ENCODE measurements at places on chromosomes 6 and 20.

- DNase-seq = peak; percentile 69
Measured at GRCh38 chr20:9359561-9360308, 154.7 kb upstream of the LAMP5 start.

DNA sequence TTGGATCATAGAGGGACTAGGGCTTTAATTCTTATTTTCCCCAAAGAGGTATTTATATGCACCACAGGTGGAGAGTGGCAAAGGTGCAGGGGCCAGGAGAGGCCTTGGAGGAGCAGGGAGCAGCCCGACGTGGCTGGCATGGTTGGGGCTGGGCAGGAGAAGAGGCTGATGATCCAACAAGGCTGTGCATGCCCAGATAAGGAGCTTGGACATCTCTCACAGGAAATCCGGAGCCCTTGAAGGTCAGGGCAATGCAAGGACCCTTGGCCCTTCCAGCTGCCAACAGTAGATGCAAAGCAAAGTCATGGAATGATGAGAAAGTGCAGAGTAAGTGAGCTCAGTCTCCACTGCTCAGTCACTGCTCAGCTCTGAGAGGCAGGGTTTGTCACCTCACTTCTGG is 39.9 kb upstream of the SIRT5 start:
- no peak for DNase-seq

DNA sequence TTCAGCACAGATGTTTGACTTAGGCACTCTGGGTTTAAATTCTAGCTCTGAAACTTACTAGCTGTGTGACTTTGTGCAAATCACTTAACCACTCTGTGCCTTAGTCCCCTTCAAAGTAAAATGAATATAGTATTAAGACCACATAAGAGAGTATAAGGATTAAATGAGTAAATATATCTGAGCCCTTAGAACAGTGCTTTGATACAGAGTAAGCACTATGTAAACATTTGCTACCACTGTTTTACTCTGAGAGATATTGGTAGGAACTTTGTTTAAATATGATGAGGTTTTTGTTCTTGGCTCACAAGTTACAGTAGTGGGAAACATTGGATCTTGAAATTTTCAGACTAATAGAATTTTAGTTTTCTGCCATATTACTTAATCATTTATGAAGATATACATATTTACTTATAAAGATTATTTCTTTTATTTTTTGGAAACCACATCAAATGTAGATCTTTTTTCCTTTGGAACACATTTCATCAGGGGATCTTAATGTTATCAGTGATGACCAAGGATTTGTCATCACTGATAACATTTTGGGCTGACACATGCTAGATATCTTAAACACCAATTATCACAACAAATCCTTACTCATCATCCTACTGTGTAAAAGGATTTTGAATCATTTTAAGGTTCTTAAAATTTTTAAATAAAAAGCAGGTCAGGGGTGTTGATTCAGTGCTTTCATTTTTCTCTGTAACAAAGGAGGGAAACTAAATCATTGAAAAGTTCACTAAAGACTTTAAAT is 226.2 kb downstream of the EYA4 start:
- DNase-seq = no peak

DNA sequence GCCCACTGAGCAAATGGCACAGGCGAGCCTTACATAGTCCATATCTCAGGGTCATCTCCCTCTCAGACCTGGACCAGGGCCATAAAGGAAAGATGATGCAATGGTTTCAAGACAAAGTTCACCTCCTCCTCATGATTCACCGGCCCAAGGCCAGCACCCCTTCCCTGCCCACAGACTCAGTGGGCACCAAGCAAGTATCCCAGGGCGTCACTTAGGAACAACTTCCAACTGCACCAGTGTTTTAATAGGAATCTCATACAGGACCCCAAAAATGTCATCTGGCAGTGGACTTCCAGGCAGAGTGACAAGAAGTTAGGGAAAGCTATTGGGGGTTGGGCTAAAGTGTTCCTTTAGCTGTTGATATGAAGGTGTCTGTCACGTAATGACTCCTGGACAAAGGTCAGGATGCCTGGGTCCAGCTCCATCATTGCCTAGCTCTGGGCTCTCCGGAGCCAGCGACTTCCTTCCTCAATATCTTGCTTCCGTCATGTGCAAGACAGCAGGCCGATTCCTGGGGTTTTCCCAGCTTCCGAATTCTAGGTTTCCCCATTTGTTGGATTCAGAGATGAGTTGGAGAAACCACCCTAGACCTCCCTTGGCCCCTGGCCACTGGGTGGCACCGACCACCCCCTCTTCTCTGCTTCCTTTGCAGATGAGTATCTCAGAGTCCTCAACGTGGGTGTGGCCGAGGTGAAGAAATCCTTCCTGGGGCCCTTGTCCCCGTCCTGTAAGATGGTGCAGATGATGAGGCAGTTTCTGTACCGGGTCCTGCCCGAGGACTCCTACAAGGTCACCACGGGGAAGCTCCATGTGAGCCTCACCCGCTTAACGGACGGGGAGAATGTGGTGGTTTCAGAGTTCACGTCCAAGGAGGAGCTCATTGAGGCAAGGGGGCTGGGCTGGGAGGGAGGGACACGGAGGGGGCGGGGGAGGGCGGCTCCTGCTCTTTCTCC is 21.1 kb downstream of the PNPLA1 start:
- DNase-seq = no peak

DNA sequence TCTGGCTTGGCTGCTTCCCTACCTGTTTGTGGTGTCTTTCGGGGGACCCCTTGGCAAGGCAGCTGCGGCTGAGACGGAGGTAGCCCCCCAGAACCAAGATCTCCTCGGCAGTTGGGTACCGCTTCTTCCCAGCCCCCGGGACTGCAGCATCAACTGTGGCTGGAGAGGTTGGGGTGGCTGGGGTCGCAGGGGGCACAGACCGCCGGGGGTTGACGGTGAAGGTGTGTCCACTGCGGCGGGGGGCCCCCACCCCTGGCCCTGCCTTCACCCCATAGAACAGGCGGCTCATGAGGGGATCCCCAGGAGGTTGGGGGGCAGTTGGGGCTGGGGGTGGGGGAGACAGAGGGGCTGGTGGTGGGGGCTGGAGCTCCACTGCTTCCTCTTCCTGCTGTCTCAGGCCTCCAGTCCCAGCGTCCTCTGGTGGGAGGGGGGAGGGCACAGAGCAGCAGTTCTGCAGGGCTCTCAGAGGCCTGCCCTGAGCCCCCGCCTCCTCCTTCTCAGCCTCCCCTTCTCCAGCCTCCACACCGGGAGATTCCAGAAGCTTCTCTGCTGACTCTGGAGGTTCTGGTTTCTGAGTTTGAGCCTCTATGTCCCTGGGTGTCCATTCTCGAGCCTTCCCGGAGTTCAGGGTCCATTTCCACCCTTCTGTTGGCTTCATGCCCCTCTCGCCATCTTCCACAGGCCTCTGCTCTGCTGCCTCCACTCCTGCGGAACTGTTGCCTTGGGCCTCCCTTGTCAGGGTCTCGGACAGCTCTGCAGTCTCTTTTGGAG is 1.9 kb downstream of the PPP1R18 start:
- DNase-seq = peak; percentile 48

DNA sequence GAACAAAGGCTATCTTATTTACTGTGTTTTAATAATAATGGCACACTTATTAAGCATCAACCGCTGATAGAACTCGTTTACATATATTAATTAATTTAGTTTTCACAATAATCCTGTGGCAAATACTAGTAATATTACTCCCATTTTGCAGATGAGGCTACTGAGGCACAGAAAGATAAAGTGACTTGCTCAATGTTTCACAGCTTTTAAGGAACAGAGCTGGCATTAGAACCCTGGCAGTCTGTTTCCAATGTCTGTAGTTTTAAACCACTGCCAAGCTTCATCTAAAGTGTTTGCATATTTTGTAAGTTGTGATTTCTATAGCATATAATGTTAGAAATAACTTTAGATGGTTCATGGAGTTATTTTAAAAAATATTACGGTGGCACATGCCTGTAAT is 38.4 kb upstream of the LRRC1 start:
- DNase-seq = no peak

DNA sequence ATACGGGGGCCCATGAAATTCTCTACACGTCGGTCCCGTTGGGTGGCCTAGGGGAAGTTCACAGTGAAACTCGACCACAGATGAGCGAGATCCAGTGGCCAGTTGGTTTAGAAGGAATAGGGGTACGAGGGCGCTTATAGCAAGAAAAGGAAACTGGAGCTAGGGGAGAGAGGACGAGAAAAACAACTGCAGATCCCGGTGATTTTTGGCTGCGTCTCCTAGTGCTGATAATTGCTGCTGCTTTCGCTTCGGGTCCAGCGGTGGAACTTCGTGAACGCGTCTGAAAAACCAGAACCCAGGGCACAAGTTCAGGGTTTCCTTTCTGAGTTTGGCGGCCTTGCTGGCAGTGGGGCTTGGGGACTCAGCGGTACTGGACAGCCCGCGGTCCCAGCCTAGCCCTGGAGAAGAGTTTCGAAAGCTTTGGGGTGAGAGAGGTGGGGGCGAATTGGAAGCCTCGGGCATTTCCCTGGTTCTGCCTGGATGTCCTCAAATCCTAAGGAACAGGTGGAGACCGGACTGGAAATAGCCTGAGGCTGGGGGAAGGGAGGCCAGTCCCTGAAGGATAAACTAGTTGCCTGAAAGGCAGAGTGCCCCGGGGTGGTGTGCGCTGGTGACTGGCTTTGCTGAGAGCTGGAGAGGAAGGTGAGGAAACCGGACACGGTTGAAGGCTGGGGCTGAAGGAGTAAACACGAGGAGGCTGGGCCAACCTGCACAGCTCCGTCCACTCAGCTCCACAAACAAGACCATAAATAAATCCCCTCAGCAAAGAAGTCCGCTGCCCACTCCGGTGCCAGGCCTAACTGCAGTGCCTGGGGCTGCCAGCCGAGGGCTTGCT is 793 bp downstream of the GMPR start:
- DNase-seq = peak; percentile 51
